Myometrial cell (primary cell): ENCODE measurements at places on chromosomes 11 and 22. TPM values are rescaled to one million over a fixed set of nuclear protein-coding genes. Genes with fewer than 3 reads are reported as not detected.

Gene C11orf97
- total RNA-seq: not detected in 2 replicates

Gene KCNJ5
- total RNA-seq: not detected in 2 replicates

Gene SDHD
- total RNA-seq: 146 and 150 TPM in 2 replicates

Gene GRIA4
- not detected in 2 replicates for total RNA-seq

Gene HYOU1
- total RNA-seq: 96.6 and 110 TPM in 2 replicates

Gene RAB38
- total RNA-seq: 1.4 and 2.1 TPM in 2 replicates

Gene OR10D3
- not detected in 2 replicates for total RNA-seq

Gene RASL10A
- total RNA-seq: not detected in 2 replicates

Gene CD81
- total RNA-seq: 361 and 363 TPM in 2 replicates

Gene SCGB2A2
- not detected in 2 replicates for total RNA-seq
